Renal cortical epithelial cell (primary cell): ENCODE measurements at places on chromosomes 13 and 19.

DNA sequence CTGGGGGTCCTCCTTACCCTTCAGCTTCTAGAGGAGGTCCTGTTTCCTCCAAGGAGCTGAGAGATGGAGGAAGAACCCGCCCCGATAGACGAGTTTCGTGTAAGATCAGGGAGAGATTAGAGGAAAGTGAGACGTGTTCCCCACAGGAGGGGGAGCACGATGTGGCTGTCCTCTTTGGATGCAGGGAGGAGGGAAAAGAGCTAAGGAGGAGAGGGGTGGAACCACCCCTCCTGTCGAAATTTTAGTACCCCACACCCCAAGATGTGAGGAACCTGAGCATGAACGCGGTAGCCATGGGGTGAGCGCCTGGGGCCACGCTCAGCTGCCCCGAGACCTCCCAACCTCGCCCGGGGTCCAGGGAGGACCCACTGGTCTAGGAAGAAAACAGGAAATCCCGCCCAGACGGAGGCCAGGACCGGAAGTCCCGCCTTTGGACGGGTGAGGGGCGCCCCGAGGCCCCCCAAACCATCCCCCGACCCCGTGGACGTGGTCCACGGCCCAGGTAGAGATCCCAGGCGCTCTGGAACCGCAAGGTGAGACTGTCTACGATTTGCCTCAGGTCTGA lies 1.2 kb downstream of the AKT1S1 start:
- no peak for DNase-seq

DNA sequence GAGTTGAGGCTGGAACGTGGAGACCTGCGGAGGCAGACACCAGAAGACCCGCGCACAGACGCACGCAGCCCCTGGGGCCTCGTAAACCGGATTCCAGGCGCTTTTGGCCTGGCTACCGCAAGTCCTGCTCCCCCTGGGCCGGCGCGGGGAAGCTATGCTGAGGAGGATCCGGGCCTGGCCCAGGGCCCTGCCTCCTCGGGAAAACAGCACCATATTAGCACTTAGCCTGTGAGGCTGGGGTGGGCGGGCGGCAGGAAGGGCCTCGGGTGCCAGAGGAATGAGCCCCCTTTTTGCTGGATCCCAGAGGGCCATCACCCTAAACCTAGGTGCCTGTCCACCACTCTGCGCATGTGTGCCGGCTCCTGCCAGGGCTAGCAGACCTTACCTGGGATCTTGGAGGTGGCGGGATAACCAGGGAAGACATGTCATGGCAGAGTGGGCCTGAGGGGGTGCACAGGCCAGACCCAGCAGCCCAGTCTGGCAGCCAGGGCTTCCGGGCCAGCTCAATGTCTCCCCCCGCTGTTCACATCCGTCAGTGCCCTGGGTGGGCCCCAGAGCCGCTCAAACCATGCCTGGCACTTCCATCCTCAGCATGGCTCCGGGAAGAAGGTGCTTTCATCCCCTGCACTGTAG lies 7.3 kb downstream of the ELOF1 start:
- no peak for DNase-seq

DNA sequence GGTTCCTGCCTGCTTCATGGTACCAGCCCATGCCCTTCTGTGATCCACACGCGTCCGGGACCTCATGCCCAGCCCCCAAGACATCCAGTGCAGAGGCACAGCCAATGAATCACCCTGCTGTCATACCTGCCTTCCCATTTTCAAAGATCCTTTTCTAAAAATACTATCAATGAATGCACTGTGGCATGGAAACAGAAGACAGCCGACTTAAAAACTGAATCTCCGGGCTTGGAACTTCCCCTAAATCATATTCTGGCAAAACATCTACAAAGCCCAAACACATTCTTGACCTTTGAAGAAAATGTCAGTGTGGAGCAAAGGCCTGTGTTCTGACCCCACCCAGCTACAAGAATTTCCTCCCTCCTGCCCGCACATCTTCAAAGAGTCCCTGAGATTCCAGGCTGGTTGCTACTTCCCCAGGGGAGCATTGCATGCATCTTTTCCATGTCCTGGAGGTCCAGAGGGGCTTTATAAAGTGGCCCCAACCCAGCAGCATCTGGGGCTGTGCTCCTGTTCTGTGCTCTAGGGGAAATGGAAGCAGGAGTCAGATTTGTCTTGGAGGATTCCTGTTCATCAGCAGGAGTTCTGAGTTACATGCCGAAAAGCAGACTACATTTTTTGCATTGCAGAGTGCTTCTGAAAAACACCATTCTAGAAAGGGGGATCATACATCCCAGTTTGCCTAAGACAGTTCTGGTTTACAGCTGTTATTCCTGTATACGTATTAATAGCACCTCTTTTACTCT lies 135.2 kb downstream of the USP12 start:
- no peak for DNase-seq

GRCh38 chr19:55643003-55643886 lies at the start of gene ZNF581:
TSS of gene ZNF581 (plus strand) at chr19:55643649. CDS start at chr19:55644572, 923 bp downstream.
- DNase-seq = peak; percentile 72
